Gastroesophageal sphincter (tissue), 4 donors: ENCODE measurements at places on chromosomes 5 and 9. TPM values are rescaled to one million over a fixed set of nuclear protein-coding genes. Genes with fewer than 3 reads are reported as not detected.

GRCh38 chr9:124886866-124887492, 25.0 kb downstream of the ARPC5L start:
- no peaks in the 10 kb centered on the region for H3K27me3 ChIP-seq
- no peak for ATAC-seq
- H3K4me3 ChIP-seq, result no peak overlapping the region
- peaks cover 99% of the 10 kb centered on the region for H3K36me3 ChIP-seq
- H3K27ac ChIP-seq, result no peak overlapping the region

DNA sequence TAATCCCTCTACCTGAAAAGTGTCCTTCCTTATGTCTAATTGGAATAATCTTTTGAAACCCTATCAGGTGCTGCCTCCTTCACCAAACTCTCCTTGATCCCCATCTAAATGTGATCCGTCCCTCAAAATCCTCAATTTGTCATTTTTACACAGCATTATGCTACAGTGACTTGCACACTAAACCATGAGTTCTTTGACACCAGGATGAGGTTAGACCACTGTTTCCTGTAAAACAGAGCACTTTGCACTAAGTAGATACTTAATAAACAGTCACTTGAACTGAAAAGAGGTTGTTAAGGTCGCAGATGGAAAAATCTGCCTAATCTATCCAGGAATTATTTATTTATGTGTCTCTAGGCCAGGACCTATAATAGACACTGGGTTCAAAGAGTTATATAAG, 44.2 kb upstream of the TLX3 start:
- ATAC-seq, result no peak
- H3K27ac ChIP-seq, result no peak overlapping the region
- H3K36me3 ChIP-seq, result no peaks in the 10 kb centered on the region
- no peaks in the 10 kb centered on the region for H3K4me1 ChIP-seq
- no peak overlapping the region for H3K4me3 ChIP-seq

- no peaks in the 10 kb centered on the region for H3K27me3 ChIP-seq
- peaks cover 7% of the 10 kb centered on the region for H3K4me1 ChIP-seq
- H3K4me3 ChIP-seq, result no peak overlapping the region
- peaks cover 100% of the 10 kb centered on the region for H3K36me3 ChIP-seq
- ATAC-seq, result no peak
These were observed 21.6 kb downstream of the UBAC1 start for GRCh38 chr9:135939351-135940265.

DNA sequence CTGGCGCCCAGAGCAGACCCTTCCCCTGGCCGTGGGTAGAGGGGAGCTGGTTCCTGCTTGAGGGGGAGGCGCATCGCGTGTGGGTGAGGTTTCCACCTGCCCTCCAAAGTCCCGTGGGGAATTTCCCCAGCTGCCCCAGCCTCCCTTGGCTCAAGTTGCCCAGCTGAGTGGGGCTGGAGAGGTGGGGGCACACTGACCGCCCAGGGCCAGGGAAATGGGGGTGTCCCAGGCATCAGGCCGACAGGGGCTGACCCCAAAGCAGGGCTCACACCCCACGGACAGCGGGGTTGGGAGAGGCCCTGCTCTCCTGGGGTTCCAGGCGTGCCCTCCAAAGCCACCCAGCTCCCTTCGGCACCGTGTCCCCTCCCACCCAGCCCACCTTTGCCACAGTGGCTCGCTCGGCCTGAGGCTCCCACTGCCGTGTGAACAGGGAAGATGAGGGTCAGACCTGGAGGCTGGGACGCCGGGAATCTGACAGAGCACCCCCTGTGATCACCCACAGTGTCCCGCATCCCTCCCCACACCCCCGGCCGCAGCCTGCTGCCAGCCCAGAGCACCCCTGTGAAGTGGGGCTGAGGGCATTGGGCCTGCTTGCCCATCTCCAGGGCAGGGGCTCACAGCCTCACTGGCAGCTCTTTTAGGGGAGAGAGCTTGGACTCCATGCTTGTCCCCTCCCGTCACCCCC, 933 bp upstream of the EGFL7 start:
- peak overlapping the region; percentile 57 for H3K4me3 ChIP-seq
- no peak for ATAC-seq
- H3K4me1 ChIP-seq, result no peaks in the 10 kb centered on the region
- H3K27ac ChIP-seq, result peak overlapping the region; percentile 72
- no peaks in the 10 kb centered on the region for H3K36me3 ChIP-seq

- no peaks in the 10 kb centered on the region for H3K36me3 ChIP-seq
- no peaks in the 10 kb centered on the region for H3K4me1 ChIP-seq
- H3K27me3 ChIP-seq, result no peaks in the 10 kb centered on the region
These were observed 104.0 kb upstream of the ZNF366 start for GRCh38 chr5:72611118-72611730.

SLC4A9 gene
- not detected for total RNA-seq

DNA sequence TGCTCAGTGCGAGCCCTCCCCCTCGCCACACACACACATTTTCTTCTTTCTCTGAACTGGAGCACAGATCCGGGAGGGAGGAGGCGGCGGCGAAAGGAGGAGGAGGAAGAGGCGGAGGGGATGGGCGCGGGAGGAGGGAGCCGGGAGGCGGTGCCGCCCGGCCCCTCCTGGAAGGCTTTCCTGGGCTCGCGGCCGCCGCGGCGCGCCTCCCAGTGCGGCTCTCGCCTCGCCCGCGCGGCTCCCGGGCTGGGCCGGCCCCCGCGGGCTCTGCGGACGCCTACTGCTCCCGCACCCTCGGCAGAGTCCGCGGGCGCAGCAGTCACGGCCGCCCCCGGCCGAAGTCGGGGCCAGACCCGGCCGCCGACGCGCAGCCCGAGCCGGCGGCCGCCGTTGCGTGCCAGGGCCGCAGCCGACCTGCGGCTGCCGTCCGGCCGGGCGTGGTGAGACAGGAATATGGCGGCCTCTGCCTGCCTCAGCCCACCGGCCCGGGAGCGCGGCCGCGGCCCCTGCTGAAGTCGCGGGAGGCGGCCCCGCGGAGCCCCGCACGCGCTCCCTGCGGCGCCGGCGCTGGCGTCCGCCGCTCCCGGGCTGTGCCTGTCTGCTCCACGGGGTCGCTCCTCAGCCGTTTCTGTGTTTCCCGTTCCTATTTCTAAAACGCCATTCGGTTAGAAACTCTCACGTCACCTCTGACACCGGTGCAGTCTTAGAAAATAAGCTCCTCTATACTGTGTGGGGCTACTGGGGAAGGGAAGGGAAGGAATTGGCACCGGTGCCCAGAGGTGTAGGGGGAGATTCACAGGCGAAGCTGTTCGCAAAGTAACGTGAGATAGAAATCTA, 500 bp upstream of the GNAQ start:
- no peaks in the 10 kb centered on the region for H3K27me3 ChIP-seq
- H3K27ac ChIP-seq, result peak overlapping the region; percentile 77
- H3K36me3 ChIP-seq, result no peaks in the 10 kb centered on the region
- ATAC-seq, result peak; percentile 93
- peak overlapping the region; percentile 87 for H3K4me3 ChIP-seq
- H3K4me1 ChIP-seq, result peaks cover 52% of the 10 kb centered on the region

- no peak for ATAC-seq
- H3K36me3 ChIP-seq, result peaks cover 7% of the 10 kb centered on the region
- H3K4me1 ChIP-seq, result peaks cover 4% of the 10 kb centered on the region
- H3K27ac ChIP-seq, result peak overlapping the region; percentile 86
- H3K4me3 ChIP-seq, result no peak overlapping the region
These were observed 3.8 kb upstream of the SYNPO start for GRCh38 chr5:150636391-150637244.

SEMA5A gene
- total RNA-seq, result 2.3 TPM

SPINK13 gene
- total RNA-seq, result not detected

DNA sequence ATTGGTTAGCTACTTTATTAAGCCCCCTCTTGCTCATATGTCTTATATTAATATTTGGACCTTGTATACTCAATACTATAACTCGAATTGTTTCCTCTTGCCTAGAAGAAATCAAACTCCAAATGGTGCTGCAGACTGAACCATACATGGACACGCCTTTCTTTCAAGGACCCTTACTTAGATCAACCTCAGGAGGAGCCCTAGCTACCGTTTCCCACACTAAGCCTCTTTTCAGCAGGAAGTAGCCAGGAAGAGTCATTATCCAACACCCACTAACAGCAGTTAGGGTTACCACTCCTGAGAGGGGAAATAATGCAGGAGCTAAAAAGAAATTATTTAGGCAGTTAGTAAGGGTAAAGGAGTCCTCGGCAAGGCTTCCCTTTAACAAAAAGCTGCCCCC, 243.8 kb upstream of the PUM3 start:
- no peak overlapping the region for H3K27ac ChIP-seq
- H3K27me3 ChIP-seq, result no peaks in the 10 kb centered on the region
- no peak overlapping the region for H3K4me3 ChIP-seq
- no peaks in the 10 kb centered on the region for H3K4me1 ChIP-seq
- no peaks in the 10 kb centered on the region for H3K36me3 ChIP-seq
- no peak for ATAC-seq

- H3K4me1 ChIP-seq, result peaks cover 5% of the 10 kb centered on the region
- no peaks in the 10 kb centered on the region for H3K36me3 ChIP-seq
- ATAC-seq, result no peak
- H3K4me3 ChIP-seq, result peak overlapping the region; percentile 94
- H3K27ac ChIP-seq, result peak overlapping the region; percentile 97
- no peaks in the 10 kb centered on the region for H3K27me3 ChIP-seq
These were observed 1.7 kb downstream of the TLE4 start for GRCh38 chr9:79573412-79573923.

DNA sequence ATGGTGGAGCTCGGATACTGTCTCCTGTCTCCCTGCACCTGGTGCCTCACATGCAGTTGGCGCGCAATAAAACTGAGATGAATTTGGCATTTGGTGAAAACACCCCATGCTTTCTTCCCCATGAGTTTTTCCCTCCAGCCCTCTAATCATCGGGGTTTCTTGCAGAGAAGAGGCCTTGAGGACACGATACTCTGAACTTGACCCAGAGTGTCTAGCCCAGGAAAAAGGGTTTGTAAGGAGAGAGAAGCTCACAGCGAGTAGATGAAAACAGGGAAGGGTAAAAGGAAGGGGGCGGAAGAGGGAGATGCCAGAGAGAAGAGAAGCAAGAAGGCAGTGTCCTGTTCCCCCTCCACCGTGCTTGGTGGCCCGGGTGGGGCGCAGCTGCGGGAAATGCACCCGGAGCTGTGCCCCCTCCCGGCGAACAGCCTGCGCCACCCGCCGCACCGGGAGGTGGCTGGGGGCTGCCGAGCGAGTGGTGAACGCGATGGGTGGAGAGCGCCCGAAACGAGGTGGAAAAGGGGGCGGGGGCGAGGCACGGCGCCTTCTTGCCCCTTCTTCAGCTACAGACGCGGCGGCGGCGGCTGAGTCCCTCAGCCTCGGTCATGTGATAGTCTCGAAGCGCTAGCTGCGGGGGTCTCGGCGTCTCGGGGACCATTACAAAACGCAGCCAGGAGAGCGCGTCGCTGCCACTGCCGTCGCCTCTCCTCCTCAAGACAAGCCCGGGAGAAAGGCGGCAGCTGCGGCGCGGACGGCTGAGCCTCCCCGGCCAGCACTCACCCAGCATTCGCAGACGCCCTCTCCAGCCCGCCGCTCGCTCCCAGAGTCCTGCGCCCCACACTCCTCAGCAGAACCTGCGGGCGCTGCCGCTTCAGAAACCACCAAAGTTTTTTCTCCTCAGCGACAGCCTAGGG, 1.1 kb upstream of the FOXB2 start:
- no peaks in the 10 kb centered on the region for H3K36me3 ChIP-seq
- no peak overlapping the region for H3K4me3 ChIP-seq
- H3K27me3 ChIP-seq, result peaks cover 100% of the 10 kb centered on the region

PPWD1 gene
- 22.3 TPM for total RNA-seq
